ENCODE measurements at places on chromosomes 2 and 18.
A peak's percentile ranks its signal among the peaks of the same experiment; 100 is the strongest.

DNA sequence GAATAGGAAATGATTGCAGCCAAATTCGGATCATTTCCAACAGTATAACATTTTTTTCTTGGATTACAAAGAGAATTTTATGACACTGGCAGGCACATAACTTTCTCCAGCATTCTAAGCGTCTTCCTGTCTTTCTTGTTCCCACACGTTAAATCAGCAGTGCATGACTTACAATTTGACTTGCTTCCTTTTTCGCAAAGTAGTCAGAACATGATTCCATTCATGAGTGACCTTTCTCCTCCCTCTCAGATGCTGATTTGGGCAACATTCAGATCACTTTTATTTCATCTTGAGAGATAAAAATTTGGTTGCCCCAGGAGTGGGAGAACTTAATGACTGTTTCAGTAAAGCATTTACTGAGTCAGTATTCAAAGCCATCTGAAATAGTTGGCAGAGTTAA is 858.7 kb upstream of the ACVR2A start:
- DNase-seq, result no peak

DNA sequence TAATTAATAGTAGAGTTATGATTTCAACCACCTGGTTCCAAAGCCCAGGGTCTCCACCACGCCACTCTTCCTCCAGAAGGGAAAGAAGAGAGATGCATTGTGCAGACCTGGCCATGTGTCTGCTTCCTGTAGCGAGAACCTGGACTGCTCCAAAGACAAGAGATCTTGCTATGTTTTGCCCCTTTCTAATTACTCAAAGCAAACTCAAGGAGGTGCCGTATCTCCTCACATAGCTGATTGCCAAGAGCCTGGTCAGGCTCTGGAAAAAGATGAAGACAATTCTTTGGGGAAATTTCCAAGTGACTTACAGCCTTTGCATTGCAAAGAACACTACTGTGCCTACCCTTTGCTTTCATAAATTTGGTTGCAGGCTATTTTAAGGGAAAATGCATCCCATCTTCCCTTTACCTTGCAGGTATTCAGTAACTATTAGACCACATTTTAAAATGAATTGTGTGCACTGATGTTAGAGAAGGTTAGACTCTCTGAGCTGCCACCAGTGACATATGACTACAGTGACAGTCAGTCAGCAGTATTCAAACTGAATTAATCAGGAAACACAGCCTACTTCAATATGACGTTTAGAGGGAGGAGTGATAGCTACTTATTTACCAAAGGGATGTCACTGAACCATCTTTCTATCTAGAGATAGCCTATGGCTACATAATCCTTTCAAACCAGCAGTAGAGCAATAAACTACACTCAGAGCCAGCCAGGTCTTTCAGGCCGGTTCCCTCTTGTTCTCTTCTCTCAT is 842.1 kb upstream of the FANCL start:
- DNase-seq, result no peak

- no peak for DNase-seq
Measured at GRCh38 chr2:162964513-162964912, 125.9 kb upstream of the KCNH7 start.

GRCh38 chr2:43018179-43019024 is 208.0 kb downstream of the ZFP36L2 start:
- DNase-seq, result no peak

DNA sequence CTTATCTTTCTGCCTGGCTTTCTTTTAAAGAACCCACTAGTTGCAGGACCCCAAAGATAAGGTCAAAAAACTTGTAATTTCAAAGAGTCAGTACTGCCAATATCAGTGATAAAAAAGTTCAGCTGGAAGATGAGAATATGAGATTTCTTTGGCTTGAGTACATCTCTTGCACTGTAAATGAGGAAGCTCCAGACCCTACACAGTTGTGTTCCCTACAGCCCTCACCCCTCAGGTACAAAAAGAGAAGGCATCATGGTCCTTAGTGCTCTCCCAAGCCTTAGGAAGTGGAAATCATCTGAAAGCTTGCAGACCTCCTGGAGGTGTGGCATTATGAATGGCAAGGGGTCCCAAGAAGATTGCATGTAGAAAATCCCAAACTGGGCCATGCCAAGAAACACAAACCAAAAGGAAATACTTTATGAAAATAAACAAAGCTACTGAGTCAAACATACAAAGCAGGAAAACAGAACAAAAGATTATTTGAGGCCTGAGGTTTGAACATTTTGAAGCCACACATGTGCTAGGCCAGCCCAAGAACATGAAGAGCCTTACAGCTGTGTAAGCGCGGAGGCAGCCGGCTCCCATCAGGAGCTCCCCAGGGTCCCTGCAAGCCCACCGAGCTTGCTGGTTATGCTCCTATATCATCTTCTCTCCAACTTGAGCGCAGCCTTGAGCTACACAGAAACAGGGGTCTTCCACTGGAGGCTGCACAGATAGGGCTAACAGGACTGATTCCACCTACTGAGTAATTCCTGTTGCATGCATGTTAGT is 217.0 kb downstream of the OSR1 start:
- DNase-seq, result no peak

- DNase-seq, result no peak
Measured at GRCh38 chr2:127611076-127611925, 34.7 kb upstream of the GPR17 start.

DNA sequence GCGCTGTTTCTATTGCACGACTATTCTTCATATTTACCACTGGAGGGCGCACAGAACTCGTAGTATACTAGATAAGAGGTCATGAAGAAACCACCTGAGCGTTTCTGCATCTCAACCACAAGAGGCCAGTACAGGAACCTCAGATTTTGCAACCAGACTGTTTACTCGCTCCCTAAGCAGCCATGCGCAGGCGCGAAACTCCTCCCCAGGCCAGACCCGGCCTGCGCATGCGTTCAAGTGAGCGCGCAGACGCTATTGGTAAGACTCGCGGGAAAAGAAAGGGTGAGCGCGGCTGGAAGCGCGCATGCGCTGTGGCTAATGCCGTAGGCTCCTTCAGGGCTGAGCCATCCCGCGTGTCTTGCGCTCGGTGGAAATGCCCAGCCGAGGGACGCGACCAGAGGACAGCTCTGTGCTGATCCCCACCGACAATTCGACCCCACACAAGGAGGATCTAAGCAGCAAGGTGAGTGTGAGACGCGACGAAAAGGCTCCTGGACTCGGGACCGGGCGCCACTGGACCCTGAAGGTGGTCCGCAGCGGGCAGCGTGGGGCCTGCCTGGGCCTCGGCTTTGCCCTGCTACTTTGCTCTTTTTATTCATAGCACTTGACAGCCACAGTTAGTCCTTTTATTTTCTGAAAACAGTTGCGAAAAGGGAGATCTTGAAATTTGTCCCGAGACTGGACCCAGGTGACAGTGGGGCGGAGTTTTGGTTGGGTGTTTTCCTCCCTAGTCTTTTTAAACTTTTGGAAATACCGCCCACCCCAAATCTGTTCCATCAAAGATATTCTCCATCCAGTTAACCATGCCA is at the start of gene ASNSD1:
ASNSD1 (plus strand) TSS at position 312 of the 809 bp plus-strand sequence. CDS start 4,674 bp downstream, outside the sequence.
- DNase-seq, result peak; percentile 100

DNA sequence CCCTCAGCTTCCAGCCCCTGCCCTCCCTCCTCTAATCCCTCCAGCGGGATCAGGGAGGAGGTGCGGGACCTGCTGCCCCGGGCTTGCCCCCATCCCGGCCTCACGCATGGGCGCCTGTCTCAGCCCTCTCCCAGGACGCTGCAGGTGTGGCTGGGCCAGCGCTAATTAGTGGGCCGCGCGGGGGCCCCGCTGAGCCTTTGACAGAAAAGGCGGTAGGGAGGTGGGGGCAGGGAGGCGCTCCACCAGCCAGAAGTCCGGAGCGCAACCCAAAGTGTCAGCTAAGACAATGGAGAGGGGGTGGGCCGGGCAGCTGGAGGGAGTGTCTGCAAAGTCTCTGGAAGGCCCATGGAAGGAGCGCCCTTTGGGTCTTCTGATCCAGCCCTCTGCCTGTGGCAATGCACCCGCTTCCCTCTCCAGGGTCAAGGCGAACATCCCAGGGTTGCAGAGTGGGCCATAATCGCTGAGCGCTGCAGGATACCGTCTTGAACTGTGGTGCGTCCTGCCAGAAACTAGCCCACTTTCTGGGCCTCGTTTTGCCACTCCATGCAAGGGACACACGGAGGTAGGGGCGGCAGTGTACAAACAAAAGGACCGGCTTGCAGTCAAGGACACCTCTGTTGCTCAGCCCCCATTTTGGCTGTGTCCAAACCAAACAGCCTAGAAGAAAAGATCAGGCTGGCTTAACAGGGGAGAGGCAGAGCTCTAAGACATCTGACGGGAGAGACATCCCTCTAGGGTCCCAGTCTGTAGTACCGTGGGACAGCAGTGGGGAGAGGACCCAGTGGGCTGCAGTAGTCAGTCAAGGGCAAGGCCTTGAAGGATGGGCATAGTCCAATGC is 3.5 kb downstream of the ATP6V1B1 start:
- no peak for DNase-seq

- DNase-seq, result no peak
Measured at GRCh38 chr2:19844750-19845149, 57.0 kb downstream of the TTC32 start.

- DNase-seq, result no peak
Measured at GRCh38 chr2:181563101-181563692, 93.7 kb downstream of the CERKL start.

DNA sequence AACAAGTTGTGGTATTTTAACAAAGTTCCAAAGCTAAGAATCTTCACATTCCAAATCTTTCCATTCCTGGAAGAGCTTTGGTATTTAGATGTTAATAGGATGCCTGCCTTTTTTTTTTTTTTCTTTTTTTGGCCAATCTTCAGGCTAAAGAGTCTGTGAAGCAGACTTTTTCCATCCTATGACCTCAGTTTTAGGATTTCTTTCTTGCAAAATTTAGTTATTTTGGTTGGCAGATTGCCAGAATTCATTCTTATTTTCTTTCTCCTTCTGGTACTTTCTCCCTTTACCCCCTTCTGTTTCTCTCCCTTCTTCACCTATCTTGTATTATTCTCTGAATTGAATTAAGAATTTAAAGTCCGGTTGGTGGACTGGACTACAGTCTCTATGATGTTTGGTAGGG is 217.8 kb upstream of the REV1 start:
- no peak for DNase-seq

GRCh38 chr2:151042964-151043363 is 218.7 kb downstream of the RBM43 start:
- DNase-seq, result no peak

DNA sequence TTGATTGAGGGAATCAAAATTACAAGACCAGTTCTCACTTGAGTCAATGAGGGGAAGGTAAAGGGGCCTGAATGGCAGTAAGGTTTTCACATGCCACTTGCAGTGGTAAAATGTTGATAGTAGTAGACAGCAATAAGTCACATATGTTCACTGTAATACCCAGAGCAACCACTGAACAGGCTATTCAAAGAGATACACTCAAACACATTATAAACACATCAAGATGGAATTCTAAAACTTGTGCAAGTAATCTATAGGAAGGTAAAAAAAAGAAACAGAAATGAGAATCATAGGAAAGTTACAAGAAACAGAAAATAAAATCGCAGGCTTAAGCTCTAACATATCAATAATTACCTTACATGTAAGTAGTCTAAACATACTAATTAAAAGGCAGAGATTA is 86.6 kb upstream of the AFF3 start:
- DNase-seq, result no peak

DNA sequence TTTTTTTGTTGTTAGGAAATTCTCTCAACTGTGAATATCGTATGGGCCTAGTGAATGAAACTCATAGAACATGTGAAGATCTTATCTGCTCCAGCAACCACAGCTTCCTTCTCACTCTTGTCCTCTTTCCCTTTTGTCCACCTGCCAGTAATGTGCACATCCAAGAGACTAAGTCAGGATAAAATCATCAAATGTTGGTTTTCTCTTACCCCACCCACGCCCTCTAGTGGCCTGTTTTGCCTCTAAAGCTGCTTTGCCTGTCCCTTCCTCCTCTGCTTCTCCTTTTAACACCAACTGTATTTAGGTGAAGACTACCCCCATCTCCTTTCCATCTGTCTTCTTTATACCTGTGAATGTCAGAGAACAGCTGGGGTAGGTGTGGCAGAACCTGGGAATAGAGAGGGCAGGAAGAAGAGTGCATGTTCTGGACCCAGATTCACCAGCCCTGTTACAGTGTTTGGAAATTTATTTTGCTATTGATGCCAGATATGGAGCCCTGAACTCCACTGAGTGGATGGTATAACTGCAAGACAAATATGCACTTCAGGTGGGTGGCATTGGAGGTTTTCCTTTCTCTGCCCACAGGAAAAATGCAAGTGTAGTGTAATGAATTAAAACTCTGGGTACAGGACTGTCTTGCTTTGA is 8.4 kb upstream of the MGAT5 start:
- peak; percentile 91 for DNase-seq

DNA sequence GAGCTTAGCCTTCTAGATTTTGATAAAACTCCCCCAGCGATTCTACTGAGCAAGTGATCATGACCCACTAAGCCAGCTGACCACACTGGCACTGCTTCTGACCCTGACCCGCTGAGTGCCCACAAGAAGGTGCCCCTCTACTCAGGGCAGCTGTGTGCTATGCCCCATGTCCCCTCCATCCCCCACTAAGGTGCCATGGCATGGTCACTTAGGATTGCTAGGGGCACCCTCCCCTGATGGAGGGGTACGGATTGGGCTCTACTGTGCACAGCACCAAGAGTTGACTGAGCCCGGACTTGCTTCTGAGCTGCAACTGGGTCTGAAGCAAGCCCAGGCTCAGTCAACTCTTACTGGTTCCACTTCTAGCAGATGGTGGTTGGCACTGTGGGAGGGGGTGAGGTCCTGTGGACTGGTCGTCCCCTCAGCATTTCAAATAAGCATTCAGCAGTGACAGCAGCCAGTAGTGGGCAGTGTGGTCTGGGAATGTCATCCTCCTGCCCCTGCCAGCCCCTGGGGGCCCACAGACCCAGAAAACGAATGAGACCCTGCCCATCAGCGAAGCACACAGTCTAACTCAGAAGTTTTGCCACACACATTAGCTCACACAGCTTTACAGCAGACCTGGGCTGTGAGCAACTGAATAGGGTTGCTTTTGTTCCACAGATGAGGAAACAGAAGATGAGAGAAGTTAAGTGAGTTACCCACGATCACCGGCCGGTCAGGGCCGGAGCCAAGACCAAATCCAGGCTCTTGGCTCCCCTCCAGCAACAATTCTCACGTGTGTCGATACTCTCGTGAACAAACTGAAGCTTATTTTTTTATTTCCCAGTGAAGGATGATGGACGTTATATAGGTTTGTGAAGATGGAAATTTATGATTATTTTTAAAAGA is 52.1 kb upstream of the FOSL2 start:
- DNase-seq, result no peak

DNA sequence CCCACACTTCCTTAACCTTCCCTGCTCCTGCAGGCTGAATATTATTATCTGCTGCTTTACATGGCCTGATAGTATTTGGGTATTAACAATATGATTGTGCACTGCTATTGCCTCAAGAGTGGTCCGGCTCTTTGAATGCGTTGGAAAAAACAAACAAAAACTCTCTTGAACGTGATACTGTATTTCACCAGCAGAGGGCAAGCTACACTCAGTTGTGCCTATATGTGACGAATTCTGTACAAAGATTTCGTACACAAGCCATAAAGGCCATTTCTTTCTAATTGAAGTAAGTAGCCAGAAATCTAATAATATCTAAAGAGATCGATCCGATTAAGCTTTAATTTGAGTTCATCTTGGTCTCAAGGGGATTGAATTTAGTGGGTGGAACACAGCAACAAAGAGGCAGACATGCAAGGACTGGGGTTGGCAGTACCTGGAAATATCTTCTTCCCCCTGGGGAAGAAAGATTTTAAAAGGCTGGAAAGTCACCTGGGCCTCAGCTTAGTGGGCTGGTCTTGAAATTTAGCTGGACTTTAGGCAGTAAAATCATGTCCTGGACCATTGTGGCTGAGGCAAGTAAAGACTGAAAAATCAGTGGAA is 49.3 kb upstream of the RAB6D start:
- DNase-seq, result peak; percentile 78

GRCh38 chr2:64524604-64525316 is 632 bp downstream of the AFTPH start:
- DNase-seq, result peak; percentile 55

GRCh38 chr2:30224151-30224550 is 7.2 kb upstream of the LBH start:
- DNase-seq, result no peak
